Activated T-cell treated with anti-CD3 and anti-CD28 coated beads, Interleukin-2, amount 50 U/mL, for 72 hours (primary cell): ENCODE measurements at places on chromosomes 12 and 14. TPM values are rescaled to one million over a fixed set of nuclear protein-coding genes. Genes with fewer than 3 reads are reported as not detected.

LRRC10 gene
- not detected for total RNA-seq

PGF gene
- total RNA-seq, result 0.35 TPM

CLEC2A gene
- not detected for total RNA-seq

ENDOU gene
- 0.26 TPM for total RNA-seq

DTX1 gene
- total RNA-seq, result 17.6 TPM

ITGB7 gene
- total RNA-seq, result 88.0 TPM

ANKS1B gene
- 0.19 TPM for total RNA-seq

JPH4 gene
- 1.5 TPM for total RNA-seq

TEAD4 gene
- total RNA-seq, result 3.5 TPM

DLK1 gene
- not detected for total RNA-seq

ANO4 gene
- not detected for total RNA-seq

NR1H4 gene
- not detected for total RNA-seq

KRT74 gene
- 0.12 TPM for total RNA-seq

CABP1 gene
- 1.2 TPM for total RNA-seq
